Activated T-cell treated with anti-CD3 and anti-CD28 coated beads for 1 hour (primary cell): ENCODE measurements at places on chromosomes 16 and 17.

DNA sequence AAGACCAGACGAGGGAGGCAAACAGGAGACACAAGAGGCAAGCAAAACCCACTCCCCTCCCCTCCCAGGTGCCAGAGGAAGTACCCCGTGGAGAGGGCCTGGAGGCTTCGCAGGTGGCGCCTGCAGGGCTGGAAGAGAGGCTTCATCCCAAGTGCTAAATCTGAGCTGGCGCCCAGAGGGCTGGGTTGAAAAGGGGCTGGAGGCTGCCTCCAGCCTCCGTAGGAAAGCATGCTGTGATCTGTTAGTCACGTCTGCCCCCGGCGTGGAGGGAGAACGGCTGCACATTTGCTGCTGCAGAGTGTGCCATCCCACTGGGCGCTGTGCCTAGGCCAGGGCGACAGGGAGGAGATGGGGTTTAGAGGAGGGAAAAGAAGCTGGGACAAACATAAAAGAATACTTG is 16.9 kb downstream of the RPH3AL start:
- DNase-seq: no peak

DNA sequence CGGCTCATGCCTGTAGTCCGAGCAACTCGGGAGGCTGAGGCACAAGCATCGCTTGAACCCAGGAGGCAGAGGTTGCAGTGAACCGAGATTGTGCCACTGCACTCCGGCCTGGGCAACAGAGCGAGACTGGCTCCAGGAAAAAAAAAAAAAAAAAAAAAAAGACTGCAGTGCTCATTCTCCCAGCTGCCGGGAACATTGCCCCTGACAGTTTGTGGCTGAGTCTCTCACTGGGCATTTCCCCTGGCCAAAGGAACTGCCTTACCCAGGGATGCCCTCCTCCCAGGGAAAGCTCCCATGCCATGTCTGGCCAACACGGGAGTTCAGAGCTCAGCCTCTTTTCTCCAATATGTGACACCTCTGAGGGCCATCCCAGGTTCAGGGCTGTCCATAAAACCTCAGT is 21.3 kb upstream of the USP10 start:
- no peak for DNase-seq

GRCh38 chr17:1541367-1541904 is 21.2 kb downstream of the PITPNA start:
- no peak for DNase-seq

- DNase-seq: no peak
These were observed 30.7 kb upstream of the FOXJ1 start for GRCh38 chr17:76171706-76172105.

GRCh38 chr16:85142771-85143211 is 30.5 kb upstream of the CIBAR2 start:
- no peak for DNase-seq
